Mesangial cell (primary cell): ENCODE measurements at places on chromosomes 5 and 9. TPM values are rescaled to one million over a fixed set of nuclear protein-coding genes. Genes with fewer than 3 reads are reported as not detected.

The CCNH gene
- 49.4 and 70.7 TPM in 2 replicates for total RNA-seq

The TMEM215 gene
- not detected in 2 replicates for total RNA-seq

The TLE1 gene
- total RNA-seq, result 71.7 and 84.8 TPM in 2 replicates

The MAMDC2 gene
- 12.4 and 18.3 TPM in 2 replicates for total RNA-seq

The SHOC1 gene
- total RNA-seq, result not detected in 2 replicates

The SLC46A2 gene
- total RNA-seq, result not detected in 2 replicates

The KCNMB1 gene
- total RNA-seq, result not detected in 2 replicates

The CMYA5 gene
- under 0.01 and 0.89 TPM in 2 replicates for total RNA-seq

The PCBD2 gene
- total RNA-seq, result 6.2 and 7.5 TPM in 2 replicates

The FANCG gene
- total RNA-seq, result 13.7 and 56.7 TPM in 2 replicates

The LCN9 gene
- not detected in 2 replicates for total RNA-seq

The MTX3 gene
- 4.4 and 7.0 TPM in 2 replicates for total RNA-seq

The DDX31 gene
- total RNA-seq, result 9.8 and 13.5 TPM in 2 replicates

The COL15A1 gene
- total RNA-seq, result 0.16 and 3.5 TPM in 2 replicates

The ADAMTS16 gene
- 8.6 and 11.7 TPM in 2 replicates for total RNA-seq

The GRHPR gene
- 142 and 160 TPM in 2 replicates for total RNA-seq

The RNF183 gene
- 0.38 TPM in 1 of 2 replicates, not detected in the other for total RNA-seq

The CATSPER3 gene
- total RNA-seq, result 0.13 and 0.16 TPM in 2 replicates

The ANKDD1B gene
- under 0.01 and 0.89 TPM in 2 replicates for total RNA-seq

The DAB2 gene
- total RNA-seq, result 27.2 and 50.6 TPM in 2 replicates

The CERCAM gene
- total RNA-seq, result 91.9 and 147 TPM in 2 replicates

The PTPRD gene
- total RNA-seq, result 10.4 and 34.5 TPM in 2 replicates

The SH2D3C gene
- total RNA-seq, result 0.25 TPM in 1 of 2 replicates, not detected in the other

The ARRDC1 gene
- total RNA-seq, result 42.5 and 59.8 TPM in 2 replicates

The SPATA6L gene
- 2.1 and 2.9 TPM in 2 replicates for total RNA-seq

The RNF145 gene
- 37.0 and 40.2 TPM in 2 replicates for total RNA-seq

The PCA3 gene
- not detected in 2 replicates for total RNA-seq

The IRX1 gene
- 0.81 and 5.6 TPM in 2 replicates for total RNA-seq

The FGF1 gene
- total RNA-seq, result 0.25 and 2.6 TPM in 2 replicates

The CER1 gene
- not detected in 2 replicates for total RNA-seq

The HBEGF gene
- total RNA-seq, result 26.5 and 34.9 TPM in 2 replicates

The SH3GL2 gene
- total RNA-seq, result 0.33 and 0.63 TPM in 2 replicates

The COL27A1 gene
- 6.7 and 6.8 TPM in 2 replicates for total RNA-seq

The CTSV gene
- 3.7 and 12.5 TPM in 2 replicates for total RNA-seq

The TAL2 gene
- total RNA-seq, result 0.13 TPM in 1 of 2 replicates, not detected in the other

The FREM1 gene
- total RNA-seq, result under 0.01 and 1.6 TPM in 2 replicates

The PCDHGA9 gene
- 0.98 and 6.1 TPM in 2 replicates for total RNA-seq

The GFPT2 gene
- 14.2 and 18.6 TPM in 2 replicates for total RNA-seq

The SLC45A2 gene
- total RNA-seq, result not detected in 2 replicates

The LIX1 gene
- 0.89 TPM in 1 of 2 replicates, not detected in the other for total RNA-seq

The CNTNAP3 gene
- total RNA-seq, result 13.5 and 23.5 TPM in 2 replicates

The ENC1 gene
- 120 and 167 TPM in 2 replicates for total RNA-seq

The IL9 gene
- not detected in 2 replicates for total RNA-seq

The LHX3 gene
- not detected in 2 replicates for total RNA-seq

The SLC6A3 gene
- total RNA-seq, result not detected in 2 replicates

The CDC26 gene
- 12.8 and 14.3 TPM in 2 replicates for total RNA-seq

The CFAP90 gene
- 0.16 and 2.2 TPM in 2 replicates for total RNA-seq

The NEUROG1 gene
- total RNA-seq, result not detected in 2 replicates

The SLC6A7 gene
- not detected in 2 replicates for total RNA-seq

The CLTB gene
- 85.2 and 90.8 TPM in 2 replicates for total RNA-seq

The TMED9 gene
- 139 and 148 TPM in 2 replicates for total RNA-seq

The PCDHB15 gene
- total RNA-seq, result 0.16 and 1.0 TPM in 2 replicates

The ALDH1A1 gene
- total RNA-seq, result 0.33 and 16.0 TPM in 2 replicates

The TARS1 gene
- 78.8 and 187 TPM in 2 replicates for total RNA-seq

The AGXT2 gene
- total RNA-seq, result not detected in 2 replicates

The NIPAL4 gene
- total RNA-seq, result 4.2 and 5.9 TPM in 2 replicates

The OLFML2A gene
- total RNA-seq, result 13.7 and 104 TPM in 2 replicates

The KIF12 gene
- 8.3 and 67.3 TPM in 2 replicates for total RNA-seq

The IL13 gene
- total RNA-seq, result not detected in 2 replicates

The AK8 gene
- 0.49 and 2.4 TPM in 2 replicates for total RNA-seq
